ENCODE measurements at places on chromosomes 6 and 20.

GRCh38 chr6:14964556-14965270, 281.2 kb upstream of the JARID2 start:
- no peak for DNase-seq

DNA sequence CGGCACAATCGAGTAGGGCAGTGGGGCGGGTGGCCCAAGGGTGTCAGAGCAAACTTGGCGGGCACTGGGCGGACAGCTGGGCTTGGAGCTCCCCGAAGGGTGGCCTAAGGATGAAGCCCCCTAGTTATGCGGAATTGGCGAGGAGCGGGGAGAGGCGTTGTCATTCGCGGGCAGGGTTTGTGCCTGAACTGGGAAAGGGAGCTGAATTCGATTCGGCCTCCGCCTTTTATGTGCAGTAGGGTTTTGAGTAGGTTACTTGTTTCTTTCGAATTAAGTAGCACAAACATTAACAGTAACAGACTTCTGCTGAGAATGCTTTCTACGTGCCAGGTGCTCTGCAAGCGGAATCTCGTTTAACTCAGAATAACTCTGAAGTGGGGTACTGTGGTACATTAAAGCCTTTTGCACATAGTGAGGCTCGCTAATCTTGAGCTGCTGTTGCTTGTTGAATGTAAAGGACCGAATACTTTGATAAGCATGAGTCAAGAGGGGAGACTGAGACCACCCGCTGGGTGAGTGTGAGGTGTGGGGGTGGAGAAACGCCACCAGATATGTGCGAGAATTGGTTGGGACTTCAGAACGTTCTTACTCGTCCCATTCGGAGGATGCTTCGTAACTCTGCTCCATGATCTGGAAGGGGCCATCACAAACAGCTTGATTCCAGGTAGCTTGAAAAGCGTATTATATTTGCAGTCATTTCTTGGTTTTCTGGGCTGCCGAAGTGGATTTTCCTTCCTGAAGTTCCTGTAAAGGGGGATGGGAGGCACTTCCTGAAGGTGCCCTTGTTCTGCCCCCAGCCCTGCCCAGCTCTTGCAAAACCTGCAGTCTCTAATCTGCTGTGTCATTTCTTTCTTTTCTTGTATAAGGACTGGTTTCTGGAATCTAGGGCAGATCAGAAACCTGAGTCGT, 833 bp downstream of the RAB5IF start:
- DNase-seq = peak; percentile 41

DNA sequence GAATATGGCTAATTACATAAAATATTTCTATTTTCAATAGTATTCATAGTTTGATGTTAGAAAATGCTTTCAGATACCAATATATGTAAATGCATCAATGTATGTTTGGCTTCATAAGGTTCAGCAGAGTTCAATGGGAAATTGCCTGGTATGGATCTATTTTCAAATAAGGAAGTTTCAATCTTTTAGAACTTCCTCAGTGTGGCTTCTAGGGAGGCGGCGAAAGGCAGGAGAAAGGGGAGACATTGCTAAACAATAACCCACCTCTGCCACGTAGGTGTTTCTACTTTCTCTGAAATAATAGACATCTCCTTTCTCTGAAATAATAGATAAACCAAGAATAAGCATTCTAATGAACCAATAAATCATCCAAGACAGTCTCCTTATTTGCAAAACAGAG, 237.7 kb upstream of the RAB32 start:
- no peak for DNase-seq

GRCh38 chr6:166461821-166462460, 79.2 kb upstream of the MPC1 start:
- no peak for DNase-seq

DNA sequence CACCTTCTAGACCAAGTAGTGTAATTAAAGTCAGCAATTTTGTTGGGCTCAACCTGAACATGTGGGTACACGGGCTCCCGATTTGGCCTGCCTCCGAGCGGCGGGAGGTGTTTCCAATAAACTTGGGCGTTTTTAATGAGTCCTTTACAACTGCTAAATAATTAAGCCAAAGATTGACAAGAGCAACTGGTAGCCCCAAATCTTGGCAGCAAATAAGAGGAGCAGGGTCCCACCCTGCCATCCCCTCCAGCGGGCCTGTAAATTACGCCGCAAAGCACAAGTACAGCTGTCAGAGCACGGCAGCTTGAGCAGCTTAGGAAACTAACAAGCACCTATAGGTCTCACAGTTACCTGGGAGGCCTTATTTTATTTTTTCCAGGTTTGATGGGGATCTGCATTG, 217.1 kb downstream of the BMP7 start:
- DNase-seq = no peak

GRCh38 chr6:88045521-88046136, 2.0 kb upstream of the SPACA1 start:
- no peak for DNase-seq

GRCh38 chr6:100382031-100382430, 82.7 kb downstream of the SIM1 start:
- DNase-seq = peak; percentile 68

DNA sequence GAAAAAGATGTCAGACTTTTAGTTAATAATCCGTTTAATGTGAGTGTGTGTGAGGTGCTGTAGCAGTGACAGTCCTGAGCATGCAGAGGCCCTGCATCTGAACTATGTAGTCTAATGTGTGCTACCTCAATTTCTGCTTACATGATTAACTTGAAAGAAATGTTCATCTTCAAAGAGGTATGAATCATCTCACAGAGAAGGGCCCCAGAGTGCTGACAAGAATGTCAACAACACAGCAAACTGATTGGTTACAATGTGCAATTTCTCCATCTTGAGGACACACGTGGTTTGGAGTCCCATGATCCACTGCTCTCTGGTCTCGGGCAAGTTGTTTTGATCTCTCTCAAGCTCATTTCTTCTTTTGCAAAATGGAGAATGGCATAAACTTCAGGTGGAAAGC, 61.7 kb upstream of the EMILIN3 start:
- DNase-seq = peak; percentile 80

DNA sequence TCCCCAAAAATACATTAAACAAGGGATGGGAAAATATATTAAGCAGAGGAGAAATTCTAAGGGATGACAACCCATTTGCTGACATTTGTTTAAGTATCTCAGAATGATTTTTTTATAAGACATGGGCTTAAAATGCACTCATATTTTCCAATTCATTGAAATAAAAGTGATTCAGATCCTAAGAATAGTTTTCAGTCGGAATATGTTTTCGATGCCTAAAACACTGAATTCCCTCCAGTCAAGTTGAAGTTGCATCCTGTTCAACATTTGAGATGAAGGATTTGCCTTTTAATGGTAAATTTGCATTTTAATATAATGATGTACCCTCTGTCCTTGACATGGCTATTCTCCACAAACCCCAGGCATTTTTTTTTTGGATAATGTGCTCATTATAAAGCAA, 79.3 kb downstream of the PTCHD4 start:
- DNase-seq = no peak

DNA sequence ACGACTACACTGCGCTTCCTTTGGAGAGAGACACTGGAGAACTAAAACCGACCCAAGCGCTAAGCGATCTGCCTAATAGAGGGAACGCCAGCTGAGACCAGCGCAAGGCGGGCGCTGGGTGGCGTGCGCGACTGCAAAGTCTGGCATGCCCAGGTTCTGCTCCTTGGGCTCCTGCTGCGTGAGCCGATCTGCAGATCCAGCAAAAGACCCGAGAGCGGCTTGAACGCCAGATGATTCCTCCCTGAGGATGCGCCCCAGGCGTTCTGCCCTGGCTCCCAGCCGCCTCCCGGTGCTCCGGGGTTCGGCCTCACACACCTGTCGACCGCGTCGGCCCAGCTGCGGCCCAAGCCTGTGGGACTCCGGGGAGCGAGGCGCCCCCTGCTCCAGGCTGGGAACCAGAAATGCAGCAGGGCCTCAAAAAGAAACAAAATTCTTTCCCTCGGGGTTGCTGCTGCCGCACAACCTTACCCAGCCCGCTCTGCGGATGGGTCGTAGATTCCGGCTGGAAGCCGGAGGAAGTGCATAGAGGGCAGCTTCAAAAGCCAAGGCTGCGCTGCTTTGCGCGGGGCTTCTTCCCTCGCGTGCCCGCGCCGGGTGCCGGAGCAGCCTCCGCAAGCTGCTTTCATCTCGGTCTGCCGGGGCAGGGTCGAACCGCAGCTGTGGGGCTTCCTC, 17.9 kb upstream of the PRDM13 start:
- peak; percentile 57 for DNase-seq

GRCh38 chr6:140677781-140678528, 1303.5 kb upstream of the CITED2 start:
- DNase-seq = no peak

DNA sequence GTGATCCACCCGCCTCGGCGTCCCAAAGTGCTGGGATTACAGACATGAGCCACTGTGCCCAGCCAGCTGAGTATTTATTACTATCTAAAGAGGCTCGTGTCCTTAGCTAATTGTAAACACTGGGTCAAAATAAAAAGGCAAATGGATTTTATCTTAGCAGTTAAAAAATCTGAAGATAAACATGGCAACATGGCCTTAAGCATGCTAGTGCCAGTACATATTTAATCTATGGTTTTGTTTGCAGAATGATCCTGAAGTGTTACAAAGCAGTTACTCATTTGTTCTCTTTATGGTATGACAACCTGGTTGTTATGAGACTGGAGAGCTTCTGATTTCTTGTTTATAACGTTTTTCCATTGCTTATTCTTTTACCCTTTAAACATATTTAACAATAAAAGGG, 3.9 kb upstream of the KIAA0408 start:
- DNase-seq = peak; percentile 54

DNA sequence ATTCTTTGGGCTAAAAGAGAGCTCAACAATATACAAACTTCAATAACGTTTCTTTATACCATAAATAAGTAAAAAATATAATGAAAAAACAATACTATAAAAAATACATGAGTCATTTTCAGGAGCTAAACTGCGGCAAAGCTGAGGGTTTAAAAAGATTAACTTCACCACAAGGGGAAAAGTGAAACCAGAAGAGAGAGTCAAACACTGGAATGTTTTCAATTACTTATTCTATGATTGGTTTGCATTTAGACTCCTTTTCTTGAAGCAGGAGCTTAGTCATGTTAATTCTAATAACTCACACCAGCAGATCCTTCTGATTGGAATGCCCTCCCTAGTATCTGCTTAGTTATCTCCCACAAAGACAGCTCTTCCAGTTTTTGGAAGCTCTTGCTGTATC, 627.3 kb downstream of the UTRN start:
- peak; percentile 37 for DNase-seq

DNA sequence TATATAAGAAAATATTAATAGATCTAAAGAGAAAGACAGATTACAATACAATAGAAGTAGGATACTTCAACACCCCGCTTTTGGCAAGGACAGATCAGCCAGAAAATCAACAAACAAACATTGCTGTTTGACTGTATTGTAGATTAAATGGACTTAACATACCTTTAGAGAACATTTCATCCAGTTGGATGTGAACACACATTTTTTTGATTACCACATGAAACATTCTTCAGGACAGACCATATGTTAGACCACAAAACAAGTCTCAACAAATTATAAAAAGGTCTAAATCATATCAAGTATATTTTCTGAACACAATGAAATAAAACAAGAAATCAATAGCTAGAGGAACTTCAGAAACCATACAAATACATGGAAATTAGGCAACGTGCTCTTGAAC, 148.2 kb downstream of the TRMT11 start:
- peak; percentile 64 for DNase-seq

DNA sequence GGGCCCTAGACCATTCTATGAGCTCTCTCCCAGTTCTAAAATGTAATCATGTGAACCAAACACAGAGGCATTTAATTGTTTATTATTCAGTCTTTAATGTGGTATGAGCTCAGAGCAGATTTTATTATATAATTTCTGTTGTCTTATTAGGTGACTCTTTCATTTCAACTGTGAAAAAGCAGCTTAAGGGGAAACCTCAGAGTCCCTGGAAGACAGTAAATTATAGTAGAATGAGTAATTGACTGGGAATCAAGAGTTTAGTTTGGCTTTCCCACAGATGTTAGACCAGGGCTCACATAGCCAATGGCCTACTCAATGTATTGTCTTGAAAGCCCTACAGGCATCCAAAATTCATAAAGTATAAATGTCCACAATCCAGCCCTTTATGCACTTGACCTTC, 390.4 kb upstream of the SLC35B3 start:
- DNase-seq = peak; percentile 1

DNA sequence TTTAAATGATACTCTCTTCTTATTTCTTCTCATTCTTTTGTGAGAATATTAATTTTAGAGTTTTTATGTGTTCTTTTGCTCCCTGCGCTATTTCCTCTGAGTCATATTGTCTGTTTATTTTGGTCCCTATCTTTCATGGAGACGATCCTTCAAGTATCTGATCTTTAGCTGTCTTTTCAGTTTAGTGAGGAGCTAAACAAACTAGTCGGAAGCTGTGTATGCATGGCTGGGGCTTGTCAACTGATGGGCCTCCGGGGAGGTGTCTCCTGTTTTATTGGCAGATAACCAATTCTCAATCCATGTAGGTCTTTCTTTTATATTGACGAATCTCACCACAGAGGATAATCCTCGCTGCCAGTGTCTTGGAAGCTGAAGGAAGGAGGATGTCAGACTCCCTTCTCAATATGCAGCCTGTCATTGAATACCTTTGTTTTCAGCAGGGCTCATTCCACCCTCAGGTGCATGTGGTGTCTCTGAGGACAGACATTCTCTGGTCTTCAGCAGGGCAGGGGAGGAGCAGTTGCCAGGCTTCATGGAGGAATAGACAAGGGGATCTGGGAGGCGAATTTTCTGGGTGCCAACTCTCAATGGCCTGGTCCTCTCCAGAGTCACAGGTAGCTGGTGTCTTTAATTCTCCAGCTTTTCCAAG, 64.9 kb downstream of the RNF182 start:
- DNase-seq = no peak

- DNase-seq = no peak
These were observed 124.5 kb downstream of the MTFR2 start for GRCh38 chr6:136125585-136125984.

GRCh38 chr6:69820018-69820417, 23.2 kb upstream of the LMBRD1 start:
- no peak for DNase-seq

GRCh38 chr6:118709859-118710350, 58.5 kb upstream of the CEP85L start:
- peak; percentile 88 for DNase-seq

GRCh38 chr6:46674410-46674809, 13.3 kb upstream of the TDRD6 start:
- DNase-seq = no peak

DNA sequence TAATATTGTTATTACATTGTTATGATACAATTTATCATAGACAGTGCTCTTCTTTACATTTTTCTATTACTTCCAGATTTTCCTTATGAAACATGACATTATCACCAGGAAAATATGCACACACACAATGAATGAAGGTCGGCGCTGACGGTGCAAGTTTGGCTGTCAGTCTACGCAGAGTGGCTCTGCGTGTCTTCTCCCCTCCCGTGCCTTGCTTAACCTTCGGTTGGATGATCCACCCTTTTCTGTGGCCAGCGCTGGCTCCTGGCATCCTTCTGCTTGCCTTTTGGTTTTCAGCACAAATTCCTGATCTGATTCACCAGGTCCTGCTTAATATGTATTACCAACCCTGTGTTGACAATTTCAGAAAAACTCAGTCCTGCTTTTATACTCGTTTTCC, 157.4 kb downstream of the TSHZ2 start:
- DNase-seq = no peak

GRCh38 chr6:15427331-15428070, 181.6 kb downstream of the JARID2 start:
- no peak for DNase-seq
